ENCODE measurements at places on chromosomes 7 and 10. TPM values are rescaled to one million over a fixed set of nuclear protein-coding genes. Genes with fewer than 3 reads are reported as not detected.

GRCh38 chr7:102012941-102013461 is 195.6 kb downstream of the CUX1 start:
- DNase-seq, result no peak

GRCh38 chr7:1127001-1127400 is 33.0 kb downstream of the ZFAND2A start:
- DNase-seq, result no peak

- DNase-seq, result peak; percentile 22
Measured at GRCh38 chr10:78044699-78045098, 11.0 kb downstream of the RPS24 start.

DNA sequence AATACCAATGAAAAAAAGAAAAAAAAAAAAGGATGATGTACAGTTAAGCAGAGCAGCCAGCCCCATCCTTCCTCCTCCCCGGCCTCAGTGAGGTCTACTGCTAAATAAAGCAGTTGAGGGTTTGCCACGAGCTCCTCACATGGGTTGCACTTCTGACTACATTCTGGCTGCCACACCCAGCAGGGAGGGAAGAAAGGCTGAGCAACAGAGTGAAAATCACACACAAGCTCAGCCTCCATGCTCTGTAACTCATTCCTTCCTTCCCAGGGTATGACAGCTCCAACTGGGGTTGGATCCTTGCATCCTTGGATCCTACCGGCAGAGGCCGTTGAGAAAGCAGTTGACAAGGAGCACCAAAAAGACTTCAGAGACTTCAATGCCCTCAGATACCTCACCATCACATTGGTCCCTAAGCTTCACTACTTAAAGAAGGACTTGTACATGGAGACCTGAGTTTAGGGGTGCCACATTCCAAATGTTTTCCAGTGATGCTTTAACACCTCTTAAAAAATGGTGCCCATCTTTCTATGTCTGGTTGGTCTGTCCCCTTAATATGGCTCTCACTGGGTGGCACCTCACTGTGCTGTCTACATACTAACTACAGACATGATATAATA is 52.9 kb upstream of the PIK3CG start:
- DNase-seq, result no peak

Gene TMEM184A
- total RNA-seq, result under 0.01 TPM

Gene LRMDA
- 17.3 TPM for total RNA-seq

Gene TNPO3
- 39.9 TPM for total RNA-seq

Gene CYP17A1
- total RNA-seq, result not detected

All from lung microvascular endothelial cell (primary cell).